Smooth muscle cell of the brain vasculature (primary cell): ENCODE measurements at places on chromosomes 3 and 15.

- no peak for DNase-seq
Observed at GRCh38 chr3:149790268-149790667, 2.1 kb downstream of the ANKUB1 start.

GRCh38 chr3:11607816-11608215, 35.9 kb downstream of the VGLL4 start:
- DNase-seq: no peak

DNA sequence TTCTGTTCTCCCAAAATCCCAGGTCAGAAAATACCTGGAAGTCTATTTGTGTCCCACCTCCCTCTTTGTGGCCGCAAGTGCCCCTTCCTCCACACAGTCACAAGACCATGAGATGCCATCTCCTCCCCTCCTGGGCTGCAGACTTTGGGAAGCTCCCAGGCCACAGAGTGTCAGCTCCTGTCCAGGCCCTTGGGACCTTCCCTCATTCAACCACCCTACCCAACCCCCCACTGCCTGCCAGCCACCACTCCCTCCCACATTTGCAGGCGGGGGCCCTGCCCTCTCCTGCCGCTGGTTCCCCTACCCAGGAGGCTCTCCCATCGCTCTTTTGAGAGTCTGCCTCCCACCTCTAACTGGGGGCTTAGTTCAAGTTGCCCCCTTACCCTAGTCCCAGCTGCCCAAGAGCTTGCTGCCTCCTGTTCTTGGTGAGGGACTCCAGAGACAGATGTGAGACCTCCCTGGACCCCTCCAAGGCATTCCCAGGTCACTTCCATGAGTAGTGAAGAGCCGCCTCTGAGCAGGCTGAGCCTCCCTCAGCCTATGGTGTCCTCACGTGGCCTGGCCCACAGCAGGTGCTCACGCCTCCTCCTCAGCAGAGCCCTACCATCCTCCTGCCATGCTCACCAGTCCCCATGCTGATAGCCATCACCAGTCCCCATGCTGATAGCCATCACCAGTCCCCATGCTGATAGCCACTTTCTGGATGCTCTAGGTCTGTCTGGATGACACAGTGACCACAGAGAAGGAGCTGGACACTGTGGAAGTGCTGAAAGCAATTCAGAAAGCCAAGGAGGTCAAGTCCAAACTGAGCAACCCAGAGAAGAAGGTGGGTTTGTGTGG, 15.9 kb upstream of the STAB1 start:
- DNase-seq: no peak

DNA sequence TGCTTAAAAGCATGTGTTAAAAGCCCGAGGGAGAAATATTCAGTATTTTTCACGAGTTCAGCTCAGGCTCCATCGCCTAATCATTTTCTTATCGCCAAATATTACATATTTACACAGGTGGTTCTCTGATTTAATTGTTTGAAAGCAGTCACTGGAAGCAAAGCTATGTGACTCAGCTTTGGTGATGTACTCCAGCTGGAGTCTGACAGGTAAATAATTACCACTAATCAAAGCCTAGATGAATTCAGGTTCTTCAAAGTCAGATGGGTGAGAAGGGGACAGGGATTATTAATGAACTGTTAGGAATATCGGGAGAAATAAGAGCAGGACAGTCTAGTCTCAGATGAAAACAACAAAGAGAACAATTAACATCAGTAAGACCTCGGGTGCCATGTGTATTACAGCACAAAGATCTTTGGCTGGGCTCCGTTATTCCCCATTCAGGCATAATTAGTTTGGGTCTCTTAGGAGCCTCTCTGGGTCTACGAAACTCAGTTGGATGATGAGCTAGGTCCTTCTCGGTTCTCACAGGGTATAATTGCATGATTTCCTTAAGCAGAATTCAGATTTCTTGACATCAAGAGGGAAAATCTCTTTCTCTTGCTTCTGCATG, 331.7 kb upstream of the ADAMTS9 start:
- no peak for DNase-seq

- DNase-seq: no peak
Observed at GRCh38 chr15:75076277-75076676, 52.9 kb downstream of the PPCDC start.

DNA sequence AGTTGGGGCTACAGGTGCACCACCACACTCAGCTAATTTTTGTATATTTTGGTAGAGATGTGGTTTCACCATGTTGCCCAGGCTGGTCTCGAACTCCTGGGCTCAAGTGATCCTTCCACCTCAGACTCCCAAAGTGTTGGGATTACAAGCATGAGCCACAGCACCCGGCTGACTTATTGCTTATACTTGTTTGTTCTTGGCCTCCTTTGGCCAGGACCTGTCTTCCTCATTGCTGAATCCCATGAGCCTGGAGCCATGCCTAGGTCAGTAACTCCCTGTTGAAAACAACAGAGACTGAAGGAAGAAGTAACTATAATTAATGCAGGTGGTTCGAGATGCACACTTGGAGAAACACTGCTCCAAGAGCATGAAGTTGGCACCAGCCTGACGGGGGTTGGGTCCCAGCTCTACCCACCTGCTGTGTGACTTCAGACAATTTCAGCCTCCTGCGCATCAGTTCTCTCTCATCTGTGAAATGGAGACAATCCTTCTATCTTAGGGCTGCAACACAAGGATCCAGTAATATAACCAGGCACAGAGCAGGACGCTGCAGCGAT, 38.9 kb downstream of the CPN2 start:
- no peak for DNase-seq

DNA sequence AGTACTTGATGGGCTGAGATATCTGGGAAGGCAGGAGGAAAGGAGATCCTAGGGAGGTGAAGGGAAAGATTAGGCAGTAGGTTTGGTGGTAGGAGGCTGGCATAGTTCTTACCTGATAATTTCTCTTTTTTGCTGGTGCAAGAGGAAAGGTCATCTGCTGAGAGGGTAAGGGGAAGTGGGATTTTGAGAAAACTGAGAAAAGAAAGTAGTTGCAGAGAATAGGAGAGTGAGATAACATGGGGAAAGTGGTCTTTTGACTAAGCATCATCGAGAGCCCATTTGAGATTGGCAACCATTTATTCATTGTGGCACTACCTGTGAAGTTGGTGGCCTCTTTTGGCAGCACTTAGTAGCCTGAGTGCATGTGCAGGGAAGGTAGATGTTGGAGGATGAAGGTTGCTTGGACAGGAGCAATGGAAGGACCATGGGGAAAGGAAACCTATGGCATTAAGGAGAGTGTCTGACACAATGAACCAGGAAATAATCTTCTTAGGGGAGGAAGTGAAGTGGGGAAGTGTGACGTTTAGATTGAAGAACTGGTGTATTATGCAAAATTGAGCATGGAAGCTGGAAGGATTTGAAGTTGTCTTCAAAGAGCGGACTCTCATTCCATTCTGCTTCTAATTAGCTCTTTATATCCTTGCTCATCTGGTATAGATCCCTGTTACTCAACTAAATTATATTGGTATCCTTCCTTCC, 21.9 kb upstream of the USP13 start:
- no peak for DNase-seq

DNA sequence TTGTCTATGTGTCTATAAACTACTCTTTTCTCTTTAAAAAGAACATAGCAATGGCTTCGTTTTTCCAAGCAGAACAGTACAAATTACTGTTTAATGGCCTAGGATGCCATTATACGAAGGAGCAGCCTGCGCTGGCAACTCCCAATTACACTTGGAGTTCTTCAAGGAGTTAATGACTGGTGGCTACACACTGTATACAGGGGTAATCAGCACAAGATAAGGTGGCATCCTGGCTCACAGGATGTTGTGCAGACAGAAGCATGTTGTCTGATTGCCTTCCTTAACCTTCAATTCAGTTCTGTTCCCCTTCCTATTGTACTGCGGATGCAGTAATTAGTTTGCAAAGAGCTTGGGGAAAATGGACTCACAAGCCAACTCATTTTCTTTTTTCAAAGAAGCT, 250.7 kb upstream of the ROBO2 start:
- DNase-seq: no peak

- DNase-seq: no peak
Observed at GRCh38 chr15:70504299-70504951, 258.9 kb downstream of the UACA start.

DNA sequence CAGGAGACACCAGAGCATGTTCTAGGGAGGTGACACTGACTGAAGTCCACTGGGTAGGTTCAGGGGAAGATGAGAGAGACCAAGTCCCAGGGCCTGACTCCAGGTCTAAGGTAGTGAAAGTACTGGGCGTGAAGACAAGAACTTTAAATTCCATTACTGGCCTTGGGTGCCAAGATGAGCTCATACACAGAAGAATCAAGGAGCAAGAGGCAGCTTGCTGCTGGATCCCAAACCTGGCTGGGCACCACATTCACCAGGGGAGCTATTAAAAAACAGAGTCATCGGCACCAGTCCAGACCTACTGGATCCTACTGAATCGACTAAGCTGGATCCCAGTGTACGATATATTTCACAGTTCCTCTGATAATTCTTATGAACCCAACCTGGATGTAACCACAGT, 42.1 kb upstream of the ATG7 start:
- no peak for DNase-seq

GRCh38 chr3:176814285-176814684, 383.0 kb downstream of the TBL1XR1 start:
- peak; percentile 13 for DNase-seq

GRCh38 chr3:101667844-101668243, 9.1 kb downstream of the ZBTB11 start:
- no peak for DNase-seq

- no peak for DNase-seq
Observed at GRCh38 chr15:55741833-55742497, 987 bp downstream of the PRTG start.

DNA sequence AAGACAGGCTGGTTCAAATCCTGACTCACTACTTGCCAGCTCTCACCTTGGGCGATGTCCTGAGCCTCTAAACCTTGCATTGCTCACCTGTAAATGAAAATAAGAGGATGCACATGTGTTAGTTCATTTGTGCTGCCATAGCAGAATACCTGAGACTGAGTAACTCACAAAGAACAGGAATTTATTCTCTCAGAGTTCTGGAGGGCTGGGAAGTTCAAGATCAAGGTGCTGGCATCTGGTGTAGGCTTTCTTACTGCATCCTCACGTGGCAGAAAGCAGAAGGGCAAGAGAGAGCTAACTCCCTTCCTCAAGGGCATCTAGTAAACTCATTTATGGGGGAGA, 222.7 kb downstream of the MTHFS start:
- no peak for DNase-seq

DNA sequence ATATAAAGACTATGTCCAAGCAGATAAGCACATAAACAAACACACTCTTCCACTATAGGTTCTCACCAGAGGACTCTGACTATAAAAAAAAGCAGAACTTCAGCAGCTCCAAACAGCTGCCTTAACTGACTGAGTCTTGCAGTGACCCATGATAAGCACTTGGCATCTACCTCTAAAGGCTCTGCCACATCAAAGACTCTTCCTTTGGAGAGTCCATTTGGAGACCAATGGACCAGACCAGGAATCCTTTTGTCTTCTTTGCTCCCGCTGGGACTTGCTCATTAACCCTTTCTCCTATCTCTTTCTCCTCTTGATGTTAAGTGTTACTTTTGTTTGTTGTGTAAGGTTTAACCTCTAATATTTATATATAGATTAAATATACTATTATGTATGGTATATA, 424.1 kb downstream of the RSL24D1 start:
- no peak for DNase-seq

DNA sequence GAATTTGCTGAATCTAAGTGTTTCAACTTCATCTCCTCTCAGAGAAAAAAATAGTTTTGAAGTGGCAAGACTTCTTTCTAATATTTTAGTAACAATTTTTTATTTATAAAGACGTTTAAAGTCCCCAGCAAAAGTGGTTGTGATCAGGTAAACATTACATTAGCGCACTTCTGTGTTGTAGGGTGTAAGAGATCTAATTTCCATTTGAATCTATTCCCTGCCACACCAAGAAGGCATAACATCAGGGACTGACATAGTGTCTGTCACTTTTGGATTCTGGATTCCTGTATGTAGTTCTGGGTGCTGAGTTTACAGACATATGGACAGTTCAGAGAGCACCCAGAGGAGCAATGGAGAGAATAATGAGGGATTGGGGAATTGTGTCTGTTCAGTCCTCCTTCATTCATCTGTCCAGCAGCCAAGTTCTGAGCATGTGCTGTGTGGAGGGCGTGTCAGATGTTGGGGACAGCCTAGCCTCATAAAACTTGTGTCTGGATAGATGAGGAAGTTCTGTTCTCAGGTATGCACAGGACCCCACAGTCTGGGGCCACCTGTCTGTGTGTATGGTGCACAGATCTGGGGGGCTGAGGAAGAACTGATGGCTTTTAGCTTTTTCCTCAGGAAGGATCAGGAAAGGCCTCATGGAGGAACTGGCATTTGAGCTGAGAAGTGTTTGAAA, 65.6 kb downstream of the MAP2K5 start:
- no peak for DNase-seq

DNA sequence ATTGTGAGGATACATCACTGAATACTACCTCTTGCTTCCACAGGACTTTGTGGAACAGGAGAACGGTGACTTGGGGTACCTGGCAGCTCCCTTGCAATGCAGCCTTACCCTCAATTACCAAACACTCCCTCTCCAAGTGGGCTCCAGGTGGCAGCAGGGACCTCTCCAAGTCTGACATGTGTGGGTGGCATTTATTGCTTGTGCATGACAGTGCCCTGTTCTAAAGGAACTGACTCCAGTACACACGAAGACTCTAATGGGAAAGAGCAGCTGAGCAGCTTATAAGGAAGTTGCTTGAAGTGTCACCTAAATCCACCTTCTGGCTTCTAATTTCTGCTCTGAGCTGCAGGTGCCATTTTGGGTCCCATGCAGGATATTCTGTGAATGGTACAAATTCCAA, 174.1 kb upstream of the SLCO3A1 start:
- no peak for DNase-seq

DNA sequence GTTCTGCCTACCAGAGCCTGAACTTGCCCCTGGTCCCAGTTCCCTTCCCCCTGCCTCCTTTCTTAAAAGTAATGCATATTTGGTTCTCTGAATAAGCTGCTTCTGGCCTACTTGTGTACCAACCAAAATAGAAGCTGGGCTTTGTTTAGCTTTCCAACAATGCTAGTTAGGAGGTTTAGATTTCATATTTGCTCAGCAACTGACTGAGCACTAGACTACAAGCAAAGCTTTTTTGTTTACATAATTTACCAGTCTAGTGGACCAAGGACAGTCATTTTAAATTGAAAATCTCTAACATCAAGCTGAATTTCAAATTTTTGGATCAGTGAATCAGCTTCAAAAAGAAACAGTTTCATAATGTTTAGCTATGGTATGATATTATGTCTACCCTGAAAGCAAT, 331.2 kb downstream of the ULK4 start:
- no peak for DNase-seq

GRCh38 chr3:157913741-157914150, 192.5 kb downstream of the SHOX2 start:
- DNase-seq: no peak
